ENCODE measurements at places on chromosomes 4 and X.

GRCh38 chr4:16334601-16335000, 108.3 kb upstream of the TAPT1 start:
- DNase-seq = no peak

GRCh38 chr4:186134861-186135260, 30.4 kb downstream of the FAM149A start:
- no peak for DNase-seq

DNA sequence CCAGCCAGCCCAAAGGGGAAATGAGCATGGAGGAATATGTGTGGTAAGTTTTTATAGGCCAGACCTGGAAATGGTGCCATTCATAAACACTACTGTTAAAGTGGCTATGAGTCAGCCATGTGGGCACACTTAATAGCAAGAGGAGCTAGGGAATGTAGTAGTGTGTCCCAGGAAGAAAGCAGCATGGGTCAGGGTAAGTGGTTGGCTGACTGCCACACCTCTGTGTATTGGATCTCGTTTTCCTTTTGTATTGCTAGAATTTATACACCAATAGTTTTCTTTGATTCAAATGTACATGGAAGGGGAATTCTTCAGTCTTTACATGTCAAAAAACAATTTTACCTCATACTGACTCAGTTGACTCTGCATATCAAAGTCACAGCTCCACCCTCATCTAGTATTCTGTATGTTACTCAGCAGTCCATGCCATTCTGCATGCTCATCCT, 22.9 kb upstream of the SGMS2 start:
- DNase-seq = no peak

DNA sequence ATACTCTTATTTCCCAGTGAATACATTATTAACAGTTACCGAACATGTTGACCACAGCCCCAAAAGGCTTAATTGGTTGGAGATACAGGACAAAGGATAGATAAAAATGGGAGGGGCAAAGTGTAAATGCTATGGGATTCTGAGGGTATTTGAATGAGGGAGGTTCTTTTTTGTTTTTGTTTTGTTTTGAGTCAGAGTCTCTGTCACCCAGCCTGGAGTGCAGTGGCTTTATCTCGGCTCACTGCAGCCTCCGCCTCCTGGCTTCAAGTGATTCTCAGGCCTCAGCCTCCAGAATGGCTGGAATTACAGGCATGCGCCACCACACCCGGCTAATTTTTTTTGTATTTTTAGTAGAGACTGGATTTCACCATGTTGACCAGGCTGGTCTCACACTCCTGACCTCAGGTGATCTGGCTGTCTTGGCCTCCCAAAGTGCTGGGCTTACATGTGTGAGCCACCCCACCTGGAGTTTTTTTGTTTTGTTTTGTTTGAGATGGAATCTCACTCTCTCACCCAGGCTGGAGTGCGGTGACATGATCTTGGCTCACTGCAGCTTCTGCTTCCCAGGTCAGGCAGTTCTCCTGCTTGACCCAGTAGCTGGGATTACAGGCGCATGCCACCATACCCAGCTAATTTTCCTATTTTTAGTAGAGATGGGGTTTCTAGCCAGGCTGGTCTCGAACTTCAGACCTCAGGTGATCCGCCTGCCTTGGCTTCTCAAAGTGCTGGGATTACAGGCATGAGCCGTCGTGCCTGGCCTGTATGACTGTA, 9.0 kb downstream of the UBE2K start:
- no peak for DNase-seq

- DNase-seq = no peak
Observed at GRCh38 chr4:24471486-24472160, 112.7 kb downstream of the DHX15 start.

DNA sequence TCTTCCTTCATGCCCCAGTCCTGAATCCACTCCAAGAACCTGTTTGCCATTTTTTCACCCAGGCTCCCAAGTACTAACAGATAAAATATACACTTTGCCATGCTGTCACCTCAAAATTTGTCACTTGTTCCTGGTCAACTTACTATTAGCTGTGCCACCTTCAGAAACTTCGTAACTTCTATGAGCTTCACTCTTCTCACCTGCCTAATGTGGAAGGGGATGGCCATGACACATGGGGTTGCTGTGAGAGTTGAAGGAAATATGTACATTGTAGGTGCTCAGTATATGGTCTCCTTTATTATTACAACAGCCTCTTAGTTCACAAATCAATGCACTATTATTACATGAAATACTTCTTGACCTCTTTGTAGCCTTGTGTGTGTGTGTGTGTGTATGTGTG, 10.4 kb downstream of the TMSB4X start:
- DNase-seq = no peak
